H1 (cell line): ENCODE measurements at places on chromosomes 11 and 22.

- no peak for DNase-seq
Observed at GRCh38 chr11:124725719-124726105, 14.0 kb upstream of the NRGN start.

DNA sequence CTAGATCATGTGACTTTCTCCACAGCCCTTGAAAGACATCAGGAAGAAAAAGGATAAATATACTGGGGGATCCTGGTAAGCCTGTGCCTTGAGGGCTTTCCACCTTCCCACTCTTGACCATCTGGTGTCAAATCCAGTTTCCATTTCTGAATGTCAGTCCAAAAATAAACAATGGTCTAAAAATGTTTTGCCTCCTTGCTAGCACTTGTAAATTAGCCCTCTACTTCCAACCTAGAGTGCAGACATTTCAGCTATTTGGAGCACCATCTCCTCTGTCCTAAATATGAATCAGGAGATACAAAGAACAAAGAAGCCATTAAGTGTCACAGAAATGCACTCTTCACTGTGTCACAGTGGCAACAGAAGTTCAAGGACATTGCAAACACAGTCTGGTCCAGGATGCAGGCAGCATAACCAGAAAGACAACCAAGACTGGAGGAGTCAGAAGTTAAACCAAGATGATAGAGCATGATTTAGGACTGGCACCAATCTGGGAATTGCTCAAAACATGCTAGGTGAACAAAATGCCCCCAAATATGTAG, 88.1 kb downstream of the CCDC34 start:
- no peak for DNase-seq

DNA sequence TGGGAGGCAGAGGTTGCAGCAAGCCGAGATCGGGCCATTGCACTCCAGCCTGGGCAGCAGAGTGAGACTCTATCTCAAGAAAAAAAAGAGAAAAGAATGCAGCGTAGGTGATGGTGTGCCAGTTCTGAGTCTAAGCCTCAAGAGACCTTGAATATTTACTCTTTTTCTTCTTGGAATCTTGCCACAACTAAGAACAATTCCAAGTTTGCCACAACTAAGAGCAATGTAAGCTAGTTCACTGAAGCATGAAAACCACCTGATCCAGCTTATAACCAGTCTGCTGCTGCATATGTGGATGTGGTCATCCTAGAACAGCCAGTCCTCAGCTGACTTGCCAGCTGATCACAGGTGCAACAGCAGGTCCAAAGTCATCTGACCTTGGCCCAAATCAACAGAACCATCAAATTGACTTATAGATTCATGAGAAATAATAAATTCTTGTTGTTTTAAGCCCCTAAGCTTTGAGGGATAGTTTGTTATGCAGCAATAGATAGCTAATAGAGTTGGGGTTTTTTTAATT, 25.4 kb upstream of the SEZ6L start:
- DNase-seq: no peak

- no peak for DNase-seq
Observed at GRCh38 chr11:128504486-128504885, 82.9 kb downstream of the ETS1 start.

DNA sequence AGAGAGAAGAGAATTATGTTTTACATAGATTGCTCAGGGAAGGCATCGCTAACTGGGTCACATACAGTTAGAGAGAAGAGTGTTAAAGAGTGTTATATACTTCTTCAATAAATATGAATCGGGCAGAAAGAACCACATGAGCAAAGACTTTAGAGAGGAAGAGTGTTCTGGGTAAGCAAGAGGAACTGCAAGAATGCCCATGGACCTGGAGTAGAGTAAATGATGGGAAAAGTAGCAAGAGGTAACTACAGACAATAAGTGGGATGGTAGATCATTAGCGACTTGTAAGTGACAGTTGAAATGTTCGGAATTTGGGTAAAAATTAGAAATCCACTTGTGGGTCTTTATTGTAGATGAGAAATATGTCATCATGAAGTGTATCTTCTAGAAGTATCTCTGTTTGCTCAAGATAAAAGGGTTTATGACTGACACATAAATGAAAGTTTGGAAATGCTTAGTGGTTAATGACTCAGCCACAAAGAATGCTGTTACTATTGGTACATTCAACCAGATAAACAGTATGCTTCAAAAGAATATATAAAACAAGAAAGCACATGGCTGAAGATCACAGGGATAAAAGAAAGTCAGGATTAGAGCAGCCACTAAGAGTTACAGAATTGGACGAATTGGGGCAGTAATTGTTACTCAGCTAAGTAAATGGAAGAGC, 229.3 kb downstream of the CASP12 start:
- no peak for DNase-seq

GRCh38 chr11:90171359-90171758, 36.9 kb downstream of the NAALAD2 start:
- DNase-seq: no peak

DNA sequence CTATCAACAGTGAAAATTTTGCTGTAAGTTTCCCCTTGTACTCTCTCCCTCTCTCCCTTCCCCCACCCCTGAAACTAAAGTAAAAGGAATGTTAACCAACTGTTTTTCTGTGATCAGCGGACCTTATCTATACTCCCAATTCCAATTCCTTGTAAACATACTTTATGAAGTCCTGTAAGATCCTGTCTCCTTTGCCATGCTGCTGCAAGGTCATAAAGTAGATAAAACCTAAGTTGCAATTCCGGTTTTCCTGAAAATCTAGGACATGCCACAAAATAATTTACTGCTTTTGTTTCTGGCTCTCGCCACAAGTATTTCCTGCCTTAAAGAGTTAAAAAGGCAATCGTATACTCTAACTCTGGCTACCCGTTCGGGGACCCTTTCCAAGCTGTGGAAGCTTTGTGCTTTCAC, 1469.0 kb downstream of the LRRC4C start:
- DNase-seq: no peak

- no peak for DNase-seq
Observed at GRCh38 chr11:110470716-110471115, 41.0 kb downstream of the FDX1 start.

DNA sequence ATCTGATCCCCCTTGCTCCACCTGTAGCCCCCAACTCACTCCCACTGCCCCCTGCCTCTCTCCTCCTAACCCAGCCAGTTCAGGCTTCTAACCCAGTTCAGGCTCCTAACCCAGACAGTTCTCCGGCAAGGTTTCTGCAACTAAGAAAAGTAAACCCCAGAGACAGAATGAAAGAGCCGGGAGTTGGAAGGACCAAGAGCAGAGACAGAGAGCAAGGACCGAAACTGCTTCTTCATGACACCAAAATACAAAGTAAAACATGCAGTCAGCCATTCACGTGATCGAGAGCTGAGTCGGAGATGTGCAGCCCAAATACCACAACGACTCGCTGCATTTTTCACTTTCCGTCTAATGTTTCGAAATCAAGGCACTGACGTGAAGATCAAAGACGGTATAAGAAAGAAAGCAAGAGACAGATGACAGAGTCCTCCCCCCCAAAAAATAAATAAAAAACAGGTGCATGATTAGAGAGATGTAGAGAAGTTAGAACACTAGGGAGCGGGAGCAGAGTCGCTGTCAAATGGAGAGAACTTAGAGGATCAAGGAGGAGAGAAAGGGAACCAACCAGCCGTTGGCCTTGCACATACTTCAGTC, 884 bp downstream of the IL10RA start:
- no peak for DNase-seq
